T-cell (primary cell): ENCODE measurements at places on chromosomes 4 and X.

DNA sequence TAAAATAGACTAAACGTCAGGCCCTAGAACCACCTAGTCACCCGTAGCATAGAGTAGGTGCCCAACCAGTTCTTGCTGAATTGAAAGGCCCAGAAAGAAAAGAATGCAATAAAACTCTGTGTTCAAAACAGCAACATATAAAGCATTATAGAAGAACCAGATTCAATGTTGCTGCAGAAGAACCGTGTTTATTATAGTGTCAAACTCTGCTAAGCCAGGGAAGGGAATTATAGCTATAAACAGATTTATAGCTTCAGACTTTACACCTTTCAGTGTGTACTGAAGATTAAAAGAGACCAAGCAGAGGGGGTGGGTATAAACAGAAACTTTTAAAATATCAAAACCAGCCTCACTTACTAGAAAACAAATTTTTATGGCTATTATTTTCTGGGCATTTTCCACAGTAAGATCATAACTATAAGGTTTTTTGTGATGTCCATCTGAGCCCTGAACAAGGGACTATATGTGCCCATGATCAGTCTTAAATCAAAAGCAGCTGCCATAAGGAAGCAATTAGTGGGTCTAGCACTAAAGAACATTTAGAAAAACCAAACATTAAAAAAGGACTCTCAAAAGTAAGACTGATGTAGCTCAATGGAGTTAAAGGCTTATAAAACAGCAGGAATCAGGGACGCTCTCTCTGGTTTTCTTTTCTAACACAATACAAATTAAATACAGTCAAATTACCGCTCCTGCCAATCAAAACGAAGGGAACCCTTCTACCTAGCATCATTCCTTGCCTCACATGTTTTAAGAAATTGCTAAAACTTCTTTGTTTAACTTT, 219.7 kb upstream of the ETNPPL start:
- DNase-seq = no peak

- no peak for DNase-seq
These were observed 6.9 kb downstream of the F11 start for GRCh38 chr4:186272699-186273391.

DNA sequence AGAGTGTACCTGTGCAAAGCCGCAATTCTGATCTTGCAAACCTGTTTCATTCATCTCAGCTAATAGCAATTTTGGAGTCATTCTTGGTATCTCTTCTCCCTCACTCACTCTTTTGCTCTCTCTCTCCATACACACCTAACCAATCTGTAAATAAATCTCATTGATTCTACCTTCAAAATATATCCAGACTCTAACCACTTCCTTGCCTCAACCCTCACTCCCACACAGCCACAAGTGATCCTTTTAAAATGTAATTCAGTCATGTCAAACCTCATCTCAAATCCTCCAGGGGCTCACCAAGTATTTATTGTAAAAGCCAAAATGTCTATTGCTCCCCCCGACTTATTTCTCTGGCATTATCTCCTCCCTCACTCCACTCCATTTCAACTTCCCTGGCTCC, 51.7 kb upstream of the SLC10A4 start:
- DNase-seq = no peak

GRCh38 chrX:46461660-46462191, 83.5 kb downstream of the ZNF674 start:
- no peak for DNase-seq

DNA sequence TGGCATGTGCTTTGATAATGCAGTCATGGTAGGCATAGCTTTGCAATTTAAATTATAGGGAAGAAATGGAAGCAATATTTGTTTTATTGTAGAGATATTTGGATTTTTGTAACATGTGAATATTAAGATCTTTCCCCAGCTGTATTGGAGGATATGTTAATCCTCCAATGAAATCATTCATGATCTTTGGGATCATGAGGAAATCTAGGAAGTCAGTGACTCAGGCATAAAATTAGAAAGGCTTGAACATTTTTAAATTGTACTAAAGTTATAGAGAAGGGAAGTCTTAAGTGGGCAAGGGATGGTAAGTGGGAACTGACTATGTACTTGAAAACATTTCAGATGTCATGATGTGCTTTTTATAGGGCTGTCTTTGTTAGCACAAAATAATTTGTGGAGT, 46.8 kb downstream of the FIP1L1 start:
- DNase-seq = no peak

DNA sequence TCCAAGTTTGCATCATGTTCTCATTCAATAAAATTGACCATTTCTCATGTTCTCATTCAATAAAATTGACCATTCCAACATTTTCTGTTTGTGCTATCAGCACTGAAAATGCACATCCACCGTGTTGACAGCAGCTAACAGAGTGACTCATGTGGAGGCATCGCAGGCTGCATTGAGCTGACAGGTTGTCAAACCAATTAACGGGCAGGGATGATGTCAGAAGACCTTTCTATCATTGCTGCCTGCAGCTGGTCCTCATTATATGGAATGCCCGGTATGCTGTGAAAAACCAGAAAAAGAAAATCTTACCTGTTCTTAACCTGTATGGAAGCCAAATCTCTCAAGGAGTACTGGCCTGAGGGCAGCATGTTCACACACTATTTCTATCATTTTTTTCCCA, 202.0 kb downstream of the SMIM20 start:
- DNase-seq = no peak

GRCh38 chr4:8376361-8377102, 64.0 kb downstream of the ACOX3 start:
- DNase-seq = no peak

GRCh38 chr4:14883166-14883565, 119.1 kb upstream of the CPEB2 start:
- DNase-seq = no peak

DNA sequence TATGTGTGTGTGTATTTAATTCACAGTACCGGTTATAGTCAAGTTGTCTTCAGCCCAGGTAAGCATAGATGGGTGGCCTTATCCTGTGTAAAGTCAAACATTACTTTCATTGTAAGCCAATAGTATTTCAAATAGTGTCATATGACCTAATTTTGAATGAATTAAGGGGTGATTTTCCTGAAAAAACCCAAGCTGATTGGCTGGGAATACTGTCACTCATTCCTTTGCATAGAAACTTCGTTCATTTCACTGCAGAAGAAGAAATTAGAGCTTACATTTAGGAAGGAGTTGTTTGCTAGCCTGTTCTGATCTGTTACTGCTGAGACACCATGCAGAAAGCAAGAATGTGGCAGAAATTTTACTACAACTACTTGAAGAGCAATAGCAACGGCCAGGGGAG, 45.4 kb downstream of the SMARCAD1 start:
- DNase-seq = no peak

- DNase-seq = no peak
These were observed 42.5 kb downstream of the MAMLD1 start for GRCh38 chrX:150405576-150405975.

- no peak for DNase-seq
These were observed 29.6 kb upstream of the PRSS48 start for GRCh38 chr4:151247395-151247794.

DNA sequence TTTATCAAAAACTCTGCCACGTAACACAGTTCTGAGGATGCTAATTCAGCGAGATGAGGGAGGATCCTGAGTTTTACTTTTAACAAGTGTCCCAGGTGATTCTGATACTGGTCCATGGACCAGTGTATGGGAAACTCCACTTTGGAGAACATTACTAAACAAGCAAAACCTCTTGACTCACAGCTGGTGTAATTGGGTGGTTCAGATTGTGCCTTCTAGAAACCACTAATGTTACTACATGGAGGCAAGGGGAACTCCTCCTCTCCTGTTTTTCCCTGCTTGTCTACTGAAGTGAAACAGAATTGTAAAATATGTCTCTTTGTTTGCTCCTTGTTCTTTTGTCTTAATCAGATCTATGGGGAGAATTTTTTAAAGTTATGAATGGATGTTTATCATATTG, 62.6 kb downstream of the FRAS1 start:
- no peak for DNase-seq

DNA sequence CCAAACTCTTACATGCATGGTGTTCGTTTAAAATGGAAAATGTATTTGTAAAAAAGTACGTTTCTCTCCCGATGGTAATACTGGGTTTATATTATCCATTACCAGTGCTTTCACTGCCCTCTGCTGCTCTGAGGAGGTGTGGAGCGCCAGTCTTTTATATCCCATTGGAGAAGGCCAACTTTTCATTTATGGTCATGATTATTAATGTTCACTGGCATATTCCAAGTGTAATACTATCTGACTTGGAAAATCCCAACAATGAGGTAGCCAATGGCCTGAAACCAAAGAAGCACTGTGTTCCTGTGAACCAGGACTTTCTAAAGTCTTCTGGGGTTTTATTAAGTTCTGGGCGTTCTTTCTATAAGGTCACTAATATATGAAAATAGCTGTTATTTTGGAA, 80.7 kb downstream of the SYNPO2 start:
- DNase-seq = no peak

- DNase-seq = no peak
These were observed 981.9 kb upstream of the TENM3 start for GRCh38 chr4:181261279-181261678.

GRCh38 chr4:139763205-139763604, 97.6 kb downstream of the MGST2 start:
- no peak for DNase-seq

DNA sequence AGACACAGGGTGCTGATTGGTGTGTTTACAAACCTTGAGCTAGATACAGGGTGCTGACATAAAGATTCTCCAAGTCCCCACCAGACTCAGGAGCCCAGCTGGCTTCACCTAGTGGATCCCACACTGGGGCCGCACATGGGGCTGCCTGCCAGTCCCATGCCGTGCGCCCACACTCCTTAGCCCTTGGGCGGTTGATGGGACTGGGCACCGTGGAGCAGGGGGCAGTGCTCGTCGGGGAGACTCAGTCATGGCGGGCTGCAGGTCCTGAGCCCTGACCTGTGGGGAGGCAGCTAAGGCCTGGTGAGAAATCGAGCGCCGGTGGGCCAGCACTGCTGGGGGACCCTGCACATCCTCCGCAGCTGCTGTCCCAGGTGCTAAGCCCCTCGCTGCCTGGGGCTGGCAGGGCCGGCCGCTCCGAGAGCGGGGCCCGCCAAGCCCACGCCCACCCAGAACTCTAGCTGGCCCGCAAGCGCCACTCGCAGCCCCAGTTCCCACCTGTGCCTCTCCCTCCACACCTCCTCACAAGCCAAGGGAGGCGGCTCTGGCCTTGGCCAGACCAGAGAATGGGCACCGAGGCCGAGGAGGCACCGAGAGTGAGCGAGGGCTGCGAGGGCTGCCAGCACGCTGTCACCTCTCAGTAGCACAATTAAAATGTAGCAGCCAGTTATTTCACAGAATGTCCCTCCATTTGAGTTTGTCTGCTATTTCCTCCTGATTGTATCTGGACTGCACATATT, 76.1 kb upstream of the PNPLA4 start:
- DNase-seq = no peak

DNA sequence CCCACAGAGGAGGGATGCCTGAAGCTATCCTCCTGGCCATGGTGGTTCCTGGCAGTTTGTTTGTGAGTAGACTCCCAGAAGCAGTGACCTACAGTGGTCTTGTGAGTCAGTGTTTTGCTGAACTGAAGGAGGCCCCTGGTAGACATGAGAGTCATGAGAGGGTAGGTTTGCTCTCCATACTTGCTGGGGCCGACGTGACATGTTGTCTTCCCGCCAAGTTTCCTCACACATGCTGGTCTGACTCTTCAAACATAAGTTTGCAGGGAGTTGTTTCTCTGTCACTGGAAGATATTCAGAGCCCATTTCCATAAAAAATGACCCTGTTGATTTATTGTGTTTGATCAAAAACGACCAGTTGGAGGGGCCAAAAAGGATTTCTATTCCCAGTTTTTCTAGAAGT, 131.1 kb upstream of the SCML1 start:
- DNase-seq = no peak

GRCh38 chr4:62015043-62015739, 815.1 kb downstream of the ADGRL3 start:
- no peak for DNase-seq

DNA sequence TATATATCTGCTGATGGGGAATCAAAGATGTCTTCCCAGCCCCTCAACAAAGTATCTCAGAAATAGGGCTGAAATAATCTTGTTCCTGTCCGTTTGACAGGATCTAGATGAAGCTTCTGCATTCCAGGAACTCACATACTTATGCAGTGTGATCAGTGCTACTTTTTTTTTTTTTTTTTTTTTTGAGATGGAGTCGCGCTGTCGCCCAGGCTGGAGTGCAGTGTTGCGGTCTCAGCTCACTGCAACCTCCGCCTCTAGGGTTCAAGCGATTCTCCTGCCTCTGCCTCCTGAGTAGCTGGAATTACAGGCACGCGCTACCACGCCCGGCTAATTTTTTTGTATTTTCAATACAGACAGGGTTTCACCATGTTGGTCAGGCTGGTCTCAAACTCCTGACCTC, 36.4 kb downstream of the DHX15 start:
- no peak for DNase-seq

DNA sequence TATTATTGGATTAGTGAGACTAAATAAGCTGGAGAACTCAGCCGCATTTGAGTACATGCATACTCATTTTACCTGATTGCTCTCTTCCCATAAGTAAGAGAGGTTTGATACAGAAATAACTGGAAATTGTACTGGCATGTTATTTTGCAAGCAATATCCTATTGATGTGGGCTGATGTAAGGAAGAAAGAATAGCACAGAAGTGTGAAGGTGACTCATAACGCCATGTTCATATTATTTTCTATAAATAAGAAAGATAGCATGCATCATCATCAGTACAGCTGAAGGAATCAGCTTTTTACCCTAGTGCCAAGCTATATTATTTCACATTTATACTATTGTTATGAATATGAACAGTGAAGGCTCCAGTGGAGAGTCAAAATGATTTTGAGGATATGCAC, 138.3 kb upstream of the FAM47A start:
- no peak for DNase-seq

- DNase-seq = no peak
These were observed 55.8 kb upstream of the MAGEB10 start for GRCh38 chrX:27751976-27752375.

GRCh38 chrX:85243155-85243554, 424 bp downstream of the SATL1 start:
- DNase-seq = no peak

DNA sequence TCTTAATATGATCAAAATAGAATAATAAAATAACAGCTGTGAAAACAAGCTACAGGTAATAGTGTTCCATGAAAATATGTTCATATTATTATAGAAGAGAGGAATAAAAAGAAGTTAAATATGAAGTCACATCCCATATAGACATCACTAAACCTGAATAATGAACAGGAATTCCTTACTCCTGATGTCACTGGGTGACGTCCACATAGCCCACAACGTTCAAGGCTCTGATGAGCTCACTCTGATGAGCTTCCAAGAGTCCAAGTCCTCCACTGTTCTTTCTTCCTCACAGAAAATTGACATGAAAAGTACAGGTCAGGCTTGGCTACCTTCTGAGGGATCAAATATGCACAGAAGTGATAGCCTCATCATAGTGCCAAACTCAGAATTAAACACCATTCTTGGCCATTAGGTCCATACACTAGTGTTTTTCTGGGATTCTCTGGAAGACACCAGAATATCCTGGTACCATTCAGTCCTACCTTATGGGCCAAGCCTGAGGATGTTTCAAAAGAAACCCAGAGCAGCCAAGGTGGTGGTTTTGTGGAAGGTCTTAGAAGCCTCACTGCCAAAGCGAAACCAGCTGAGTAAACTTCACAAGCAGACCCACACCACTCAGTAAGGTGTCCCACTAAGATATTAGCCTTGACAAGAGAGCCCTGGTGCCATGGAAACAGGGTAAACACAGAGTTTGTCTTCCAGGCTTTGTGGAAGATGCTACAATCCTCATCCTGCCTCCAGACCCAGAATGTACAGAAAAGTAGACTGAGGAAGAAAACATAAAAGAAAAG, 138.4 kb upstream of the HHIP start:
- no peak for DNase-seq
